ENCODE measurements at places on chromosomes 11 and 22. TPM values are rescaled to one million over a fixed set of nuclear protein-coding genes. Genes with fewer than 3 reads are reported as not detected.

Gene LMNTD2
- total RNA-seq: 1.4 TPM

Gene PNPLA5
- total RNA-seq: 0.10 TPM

Gene PTPMT1
- total RNA-seq: 41.8 TPM

Gene AGBL2
- 7.7 TPM for total RNA-seq

Gene OR2AG2
- total RNA-seq: 0.28 TPM

DNA sequence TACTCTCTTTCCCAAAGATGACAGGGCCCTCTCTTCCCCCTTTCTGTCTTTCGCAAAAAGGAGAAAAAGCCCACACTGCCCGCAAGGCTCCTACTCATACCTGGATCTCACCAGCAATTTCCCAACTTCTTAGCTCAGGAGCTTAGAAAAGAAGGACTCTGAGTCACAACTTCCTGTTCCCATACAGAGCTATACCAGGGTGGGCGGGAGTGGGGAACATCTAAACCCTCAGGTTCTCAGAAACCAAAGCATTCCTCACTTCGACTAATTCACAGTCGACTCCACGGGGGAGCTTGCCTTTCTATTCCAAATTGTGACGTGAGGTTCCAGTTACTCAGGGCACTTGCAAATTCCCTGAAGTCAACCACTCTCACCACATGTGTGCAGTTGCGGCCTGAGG is 61.9 kb downstream of the MTNR1B start:
- no peak for DNase-seq

DNA sequence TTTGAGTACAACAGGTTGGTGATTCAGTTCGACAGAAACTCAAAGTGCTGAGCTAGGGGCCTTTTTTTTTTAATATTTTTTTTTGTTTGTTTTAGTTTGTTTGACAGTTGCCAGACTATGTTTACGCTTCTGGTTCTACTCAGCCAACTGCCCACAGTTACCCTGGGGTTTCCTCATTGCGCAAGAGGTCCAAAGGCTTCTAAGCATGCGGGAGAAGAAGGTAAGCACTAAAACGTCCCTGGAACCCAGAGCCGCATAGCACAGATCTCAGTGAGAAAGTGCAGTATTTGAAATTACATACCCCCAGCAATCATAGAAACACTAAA is 649 bp downstream of the PRRG4 start:
- no peak for DNase-seq

DNA sequence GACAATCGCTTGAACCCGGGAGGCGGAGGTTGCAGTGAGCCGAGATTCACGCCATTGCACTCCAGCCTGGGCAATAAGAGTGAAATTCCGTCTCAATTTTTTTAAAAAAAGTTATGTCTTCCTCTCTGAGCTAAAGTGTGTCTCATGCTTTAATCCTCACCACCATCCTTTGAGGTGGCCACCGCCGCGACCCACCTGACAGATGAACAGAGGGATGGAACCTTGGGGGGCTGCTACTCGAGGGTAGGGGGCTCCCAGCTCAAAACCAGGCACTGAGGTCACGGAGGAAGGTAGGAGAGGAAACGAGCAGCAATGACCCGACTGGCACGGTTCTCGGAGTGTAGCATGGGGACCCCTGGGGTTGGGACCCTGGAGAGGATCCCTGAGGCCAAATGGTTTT is 10.7 kb upstream of the POLDIP3 start:
- DNase-seq: no peak

DNA sequence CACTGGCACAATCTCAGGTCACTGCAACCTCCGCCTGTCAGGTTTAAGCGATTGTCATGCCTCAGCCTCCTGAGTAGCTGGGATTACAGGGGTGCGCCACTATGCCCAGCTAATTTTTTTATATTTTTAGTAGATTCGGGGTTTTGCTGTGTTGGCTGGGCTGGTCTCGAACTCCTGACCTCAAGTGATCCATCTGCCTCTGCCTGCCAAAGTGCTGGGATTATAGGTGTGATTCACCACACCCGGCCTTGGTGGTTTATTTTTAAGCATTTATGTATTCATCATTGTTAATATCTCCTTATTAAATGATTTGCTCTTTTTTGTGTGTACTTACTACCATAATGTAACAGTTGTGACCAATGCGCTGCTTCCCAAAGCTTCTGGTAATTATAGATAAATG is 171.7 kb downstream of the DDX10 start:
- no peak for DNase-seq

DNA sequence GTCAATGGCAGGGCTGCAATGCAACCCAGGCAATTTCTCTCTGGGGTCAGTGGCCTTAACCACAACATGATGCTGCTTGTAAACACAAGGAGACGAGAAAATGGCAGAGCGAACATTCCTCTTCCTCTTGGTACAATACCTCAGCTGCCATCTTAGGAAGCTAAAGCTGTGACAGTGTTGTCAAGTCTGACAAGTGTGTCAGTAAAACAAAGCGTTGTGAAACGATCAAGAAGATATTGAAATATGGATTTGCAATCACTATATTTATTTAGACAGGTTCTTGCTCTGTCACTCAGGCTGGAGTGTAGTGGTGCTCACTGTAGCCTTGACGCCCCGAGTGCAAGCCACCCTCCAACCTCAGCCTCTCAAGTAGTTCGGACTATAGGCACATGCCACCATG is 14.5 kb upstream of the USP47 start:
- no peak for DNase-seq

- no peak for DNase-seq
Observed at GRCh38 chr11:11989774-11990744, 18.4 kb downstream of the DKK3 start.

- DNase-seq: no peak
Observed at GRCh38 chr11:108511851-108512474, 13.8 kb upstream of the POGLUT3 start.

GRCh38 chr11:4090258-4090657 is 4.3 kb upstream of the RRM1 start:
- DNase-seq: no peak

DNA sequence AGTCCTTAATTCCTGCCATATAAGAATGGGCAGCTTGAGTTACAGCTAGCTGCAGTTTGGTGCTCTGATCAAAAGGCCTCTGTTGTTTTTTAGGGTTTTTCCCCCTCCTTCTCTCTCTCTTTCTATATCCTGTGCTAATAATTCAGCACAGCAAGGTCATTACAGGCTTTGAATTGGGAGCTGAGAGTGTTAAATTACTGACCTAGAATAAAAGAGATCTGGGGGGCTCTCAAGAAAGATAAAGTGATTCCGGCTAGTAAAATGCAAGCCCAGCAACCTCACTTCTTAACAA is 84.9 kb downstream of the CSTPP1 start:
- peak; percentile 55 for DNase-seq
